ENCODE measurements at places on chromosomes 5 and 9. TPM values are rescaled to one million over a fixed set of nuclear protein-coding genes. Genes with fewer than 3 reads are reported as not detected.

- H3K27ac ChIP-seq = no peak overlapping the region
- no peaks in the 10 kb centered on the region for H3K4me1 ChIP-seq
- no peak for DNase-seq
- no peaks in the 10 kb centered on the region for H3K27me3 ChIP-seq
- no peak overlapping the region for H3K4me3 ChIP-seq
Measured at GRCh38 chr9:16680975-16681651, 189.4 kb downstream of the BNC2 start.

DMGDH gene
- 1.1 TPM for total RNA-seq

DNA sequence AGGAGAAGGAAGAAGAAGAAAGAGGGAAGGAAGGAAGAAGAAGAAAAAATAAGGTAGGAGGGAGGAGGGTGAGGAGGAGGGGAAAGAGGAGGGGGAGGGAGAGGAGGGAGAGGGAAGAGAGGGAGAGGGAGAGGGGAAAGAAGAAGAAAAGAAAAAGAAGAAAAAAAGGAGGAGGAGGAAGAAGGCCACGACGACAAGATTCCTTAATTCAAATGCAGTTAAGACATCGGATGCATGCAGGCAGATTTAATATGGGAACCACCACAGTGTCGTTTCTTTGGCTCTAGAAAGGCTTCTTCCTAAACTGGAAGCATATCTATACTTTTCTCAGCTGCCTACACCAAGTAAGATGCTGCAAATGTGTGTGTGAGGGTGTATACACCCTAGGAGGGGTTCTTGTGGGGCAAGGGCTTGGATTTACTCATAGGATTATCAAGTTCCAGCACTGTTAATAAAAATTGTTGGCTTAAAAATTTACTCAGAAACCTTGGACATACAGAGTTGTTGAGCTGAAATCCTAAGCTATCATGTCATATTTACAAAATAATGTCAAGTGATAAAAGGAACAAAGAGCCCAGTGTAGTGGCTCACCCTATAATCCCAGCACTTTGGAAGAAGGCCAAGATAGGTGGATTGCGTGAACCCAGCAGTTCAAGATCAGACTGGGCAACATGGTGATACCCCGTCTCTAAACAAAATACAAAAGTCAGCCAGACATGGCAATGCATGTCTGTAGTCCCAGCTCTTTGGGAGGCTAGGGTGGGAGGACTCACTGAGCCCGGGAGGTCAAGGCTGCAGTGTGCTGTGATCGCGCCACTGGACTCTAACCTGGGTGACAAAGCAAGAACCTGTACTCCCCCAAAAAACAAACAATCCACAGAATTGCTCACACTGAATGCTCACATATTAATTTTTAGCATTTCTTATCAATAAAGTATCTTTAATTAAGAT, 108.5 kb downstream of the UBAP2 start:
- H3K4me3 ChIP-seq = no peak overlapping the region
- no peak for DNase-seq
- no peak overlapping the region for H3K27ac ChIP-seq
- H3K27me3 ChIP-seq = no peaks in the 10 kb centered on the region
- no peaks in the 10 kb centered on the region for H3K4me1 ChIP-seq

- DNase-seq = no peak
- H3K27ac ChIP-seq = no peak overlapping the region
Measured at GRCh38 chr5:305050-305449, 16.5 kb upstream of the AHRR start.

DNA sequence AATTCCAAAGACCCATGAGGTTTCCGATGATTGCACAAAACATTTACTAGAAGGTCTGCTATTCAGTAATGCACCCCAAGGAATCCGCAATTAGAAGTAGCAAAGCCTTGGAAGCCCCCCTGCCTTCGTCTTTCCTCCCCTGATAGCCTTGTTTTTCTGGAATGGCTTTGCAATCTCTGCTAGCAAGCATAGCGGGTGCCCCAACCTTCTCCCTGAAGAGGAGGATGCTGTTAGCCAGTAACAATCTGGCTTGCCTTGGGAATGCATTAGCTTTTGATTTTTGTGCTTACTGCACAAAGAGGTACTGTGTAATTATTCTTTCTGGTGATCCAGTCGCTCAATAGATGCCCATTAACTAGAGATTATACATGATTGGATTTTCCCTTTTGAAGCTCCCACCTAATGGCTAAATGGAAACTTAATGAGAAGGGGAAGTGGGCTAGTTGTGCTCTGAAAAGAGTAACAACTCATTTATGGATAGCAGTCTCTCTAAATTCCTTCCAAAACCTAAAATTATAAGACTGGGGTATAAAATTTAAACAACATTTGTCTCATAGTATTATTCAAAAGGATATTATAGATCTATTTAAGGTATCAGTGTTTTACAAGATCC, 91.6 kb downstream of the FBXW11 start:
- H3K36me3 ChIP-seq = peaks cover 5% of the 10 kb centered on the region
- H3K4me3 ChIP-seq = no peak overlapping the region
- H3K27me3 ChIP-seq = no peaks in the 10 kb centered on the region
- peaks cover 62% of the 10 kb centered on the region for H3K4me1 ChIP-seq

LCN1 gene
- total RNA-seq = 0.29 TPM

SLC1A1 gene
- not detected for total RNA-seq

GRCh38 chr9:94879230-94879629, 152.7 kb downstream of the AOPEP start:
- no peak overlapping the region for H3K27ac ChIP-seq
- H3K4me1 ChIP-seq = peaks cover 19% of the 10 kb centered on the region
- no peak overlapping the region for H3K4me3 ChIP-seq
- DNase-seq = no peak
- no peaks in the 10 kb centered on the region for H3K27me3 ChIP-seq
- H3K36me3 ChIP-seq = peaks cover 4% of the 10 kb centered on the region

GRCh38 chr5:89095341-89095740, 212.4 kb upstream of the MEF2C start:
- H3K4me3 ChIP-seq = no peak overlapping the region
- H3K27me3 ChIP-seq = no peaks in the 10 kb centered on the region
- peaks cover 2% of the 10 kb centered on the region for H3K4me1 ChIP-seq
- no peak for DNase-seq
- no peaks in the 10 kb centered on the region for H3K36me3 ChIP-seq

DNA sequence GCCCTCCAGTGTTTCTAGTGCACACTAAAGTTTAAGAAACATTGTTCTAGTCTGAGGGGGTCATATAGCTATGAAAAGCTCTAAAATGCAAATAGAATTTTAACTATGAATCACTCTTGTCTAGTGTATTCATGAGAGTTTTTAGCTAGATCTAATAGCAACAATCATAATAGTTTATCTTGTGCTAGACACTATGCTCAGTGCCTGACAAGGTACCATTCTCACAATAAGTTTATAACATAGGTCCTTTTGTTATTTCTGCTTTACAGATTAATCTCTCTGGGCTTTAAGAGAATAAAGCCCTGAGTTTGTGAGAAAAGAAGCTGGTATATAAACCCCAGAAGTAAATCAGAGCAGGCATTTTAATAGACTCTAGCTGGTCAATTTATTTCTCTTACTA, 2120.7 kb downstream of the MAT2B start:
- no peaks in the 10 kb centered on the region for H3K4me1 ChIP-seq
- no peak for DNase-seq
- no peak overlapping the region for H3K4me3 ChIP-seq
- no peaks in the 10 kb centered on the region for H3K36me3 ChIP-seq
- no peak overlapping the region for H3K27ac ChIP-seq
- no peaks in the 10 kb centered on the region for H3K27me3 ChIP-seq

DNA sequence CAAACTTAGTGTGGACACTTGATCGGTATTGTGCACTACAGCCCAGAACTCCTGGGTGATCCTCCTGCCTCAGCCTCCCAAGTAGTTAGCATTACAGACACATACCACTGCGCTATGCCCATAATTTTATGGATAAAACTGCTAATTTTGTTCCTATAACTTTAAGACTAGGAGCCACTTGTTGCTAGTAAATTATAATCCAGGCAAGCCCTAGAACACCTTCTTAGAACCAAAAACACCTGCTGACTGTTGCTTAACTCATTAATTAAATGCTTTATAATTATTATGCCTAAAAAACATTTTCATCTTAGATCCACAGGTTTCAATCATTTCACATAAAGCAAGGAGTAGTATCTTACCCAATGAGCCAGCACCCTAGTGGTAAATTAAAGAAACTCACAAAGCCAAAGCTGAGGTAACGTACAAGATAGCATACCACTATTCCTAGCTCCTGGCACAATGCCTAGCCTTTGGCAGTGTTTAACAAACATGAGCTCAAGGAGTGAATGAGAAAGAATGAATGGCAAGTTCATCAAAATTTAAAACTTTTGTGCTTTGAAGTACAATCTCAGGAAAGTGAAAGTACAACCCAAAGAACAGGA, 5.4 kb downstream of the MRPS27 start:
- H3K36me3 ChIP-seq = peaks cover 18% of the 10 kb centered on the region
- no peaks in the 10 kb centered on the region for H3K27me3 ChIP-seq
- H3K27ac ChIP-seq = no peak overlapping the region

SH3RF2 gene
- total RNA-seq = not detected

- H3K27ac ChIP-seq = no peak overlapping the region
- DNase-seq = no peak
- no peaks in the 10 kb centered on the region for H3K27me3 ChIP-seq
- H3K36me3 ChIP-seq = peaks cover 49% of the 10 kb centered on the region
- H3K4me3 ChIP-seq = no peak overlapping the region
Measured at GRCh38 chr9:21871256-21871975, 69.0 kb downstream of the MTAP start.

DNA sequence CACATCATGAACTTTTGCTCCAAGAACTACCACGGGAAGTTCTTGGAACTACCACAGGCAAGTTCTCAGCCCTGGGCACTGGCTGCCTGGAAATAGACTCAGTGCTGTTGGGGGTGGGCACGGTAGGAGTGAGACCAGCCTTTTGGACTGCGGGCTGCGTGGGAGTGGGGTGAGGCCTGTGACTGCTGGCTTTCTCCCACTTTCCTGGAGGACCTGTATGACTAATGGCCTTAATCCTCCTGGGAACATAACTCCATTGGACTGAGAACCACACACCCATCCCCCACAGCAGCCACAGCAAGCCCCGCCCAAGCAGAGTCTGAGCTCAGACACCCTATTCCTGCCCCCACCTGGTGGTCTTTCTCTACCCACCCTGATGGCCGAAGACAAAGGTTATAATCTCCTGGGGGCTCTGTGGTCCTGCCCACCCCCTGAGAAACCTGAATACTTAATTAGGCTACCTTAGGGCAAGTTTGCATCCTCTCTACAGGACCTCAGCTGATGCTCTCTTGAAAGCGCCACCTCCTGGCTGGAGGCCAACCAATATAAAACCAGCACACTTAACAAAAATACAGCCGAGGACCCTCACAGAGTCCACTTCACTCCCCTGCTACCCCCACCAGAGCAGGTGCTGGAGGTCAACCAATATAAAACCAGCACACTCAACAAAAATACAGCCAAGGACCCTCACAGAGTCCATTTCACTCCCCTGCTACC, 112.6 kb downstream of the CACNA1B start:
- no peaks in the 10 kb centered on the region for H3K36me3 ChIP-seq
- no peak for DNase-seq
- peaks cover 13% of the 10 kb centered on the region for H3K27me3 ChIP-seq
- H3K4me3 ChIP-seq = no peak overlapping the region
- H3K4me1 ChIP-seq = no peaks in the 10 kb centered on the region
- no peak overlapping the region for H3K27ac ChIP-seq

GRCh38 chr5:15834596-15835245, 334.7 kb downstream of the FBXL7 start:
- no peaks in the 10 kb centered on the region for H3K27me3 ChIP-seq
- no peak overlapping the region for H3K27ac ChIP-seq
- no peak for DNase-seq
- H3K4me1 ChIP-seq = no peaks in the 10 kb centered on the region
- H3K4me3 ChIP-seq = no peak overlapping the region

RMND5B gene
- total RNA-seq = 26.0 TPM

GABRA6 gene
- total RNA-seq = not detected

GRCh38 chr5:144298658-144299057, 128.0 kb downstream of the KCTD16 start:
- H3K4me1 ChIP-seq = no peaks in the 10 kb centered on the region
- no peak overlapping the region for H3K27ac ChIP-seq
- peaks cover 9% of the 10 kb centered on the region for H3K27me3 ChIP-seq
- no peak overlapping the region for H3K4me3 ChIP-seq

SGCD gene
- not detected for total RNA-seq

DNA sequence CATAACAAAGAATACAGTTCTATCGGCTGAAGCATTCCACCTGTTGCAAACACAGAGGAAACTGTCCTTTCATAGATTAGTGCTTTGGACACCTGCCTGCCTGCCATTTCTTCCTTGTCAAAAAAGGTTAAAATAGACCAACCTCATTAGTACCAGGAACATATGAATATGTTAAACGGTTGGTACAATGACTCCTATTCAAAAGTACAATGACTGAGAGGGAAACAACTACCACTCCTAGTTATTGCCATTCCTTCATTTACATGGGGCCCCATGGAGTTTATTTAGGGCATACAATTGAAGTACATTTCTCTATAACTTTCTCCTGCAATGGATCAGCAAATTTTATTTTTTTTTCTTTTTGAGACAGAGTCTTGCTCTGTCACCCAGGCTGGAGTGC, 77.4 kb upstream of the PIP5K1B start:
- H3K36me3 ChIP-seq = no peaks in the 10 kb centered on the region
- no peak overlapping the region for H3K4me3 ChIP-seq
- H3K27me3 ChIP-seq = peaks cover 6% of the 10 kb centered on the region
- DNase-seq = no peak
- H3K4me1 ChIP-seq = no peaks in the 10 kb centered on the region

SPINK13 gene
- total RNA-seq = not detected

DNA sequence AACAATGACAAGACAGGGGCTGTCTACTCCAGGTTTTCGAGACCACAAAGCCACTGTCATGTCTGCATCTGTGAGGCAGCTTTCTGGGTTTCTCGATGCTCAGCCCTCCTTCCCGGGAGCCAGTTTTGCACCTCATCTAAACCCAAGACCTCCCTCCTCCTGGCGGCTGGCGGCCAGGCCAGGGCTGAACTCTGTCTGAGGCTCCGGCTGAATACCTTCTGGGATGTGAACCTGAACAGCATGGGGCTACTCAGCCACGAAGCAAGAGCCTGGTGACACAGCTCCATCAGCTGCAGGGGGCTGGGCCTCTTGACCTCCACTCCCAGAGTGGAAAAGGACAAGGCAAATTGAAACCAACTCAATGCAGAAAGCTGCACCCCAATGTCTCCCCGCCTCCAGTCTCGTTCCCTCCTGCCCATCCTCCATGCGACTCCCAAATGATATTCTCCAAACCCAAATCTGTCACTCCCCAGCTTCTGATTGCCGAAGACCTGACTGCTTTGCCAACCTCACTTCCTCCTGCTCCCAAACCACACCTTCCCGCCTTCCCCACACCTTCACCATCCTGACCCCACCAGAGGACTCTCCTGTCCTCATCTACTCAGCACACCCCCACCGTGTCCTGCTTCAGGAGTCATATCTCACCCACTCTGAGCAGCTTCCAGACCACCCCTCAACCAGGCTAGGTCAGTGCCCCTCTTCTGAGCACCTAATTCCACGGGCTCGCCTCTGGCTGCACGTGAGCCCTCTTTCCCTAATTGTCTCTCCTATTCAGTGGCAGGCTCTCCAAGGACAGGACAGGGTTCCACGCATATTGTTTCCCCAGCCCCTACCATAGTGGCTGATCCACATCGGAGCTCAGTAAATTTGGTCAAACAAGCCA, 4.5 kb downstream of the ANKS6 start:
- no peak overlapping the region for H3K4me3 ChIP-seq
- H3K27me3 ChIP-seq = no peaks in the 10 kb centered on the region
- DNase-seq = no peak
- H3K27ac ChIP-seq = peak overlapping the region; percentile 36
- H3K36me3 ChIP-seq = peaks cover 11% of the 10 kb centered on the region
- H3K4me1 ChIP-seq = peaks cover 30% of the 10 kb centered on the region

CCL21 gene
- not detected for total RNA-seq

UHRF2 gene
- total RNA-seq = 62.7 TPM

All from activated naive CD4-positive, alpha-beta T cell treated with anti-CD3 and anti-CD28 coated beads for 36 hours (primary cell).